DND-41 (cell line): ENCODE measurements at places on chromosomes 5 and 9.

DNA sequence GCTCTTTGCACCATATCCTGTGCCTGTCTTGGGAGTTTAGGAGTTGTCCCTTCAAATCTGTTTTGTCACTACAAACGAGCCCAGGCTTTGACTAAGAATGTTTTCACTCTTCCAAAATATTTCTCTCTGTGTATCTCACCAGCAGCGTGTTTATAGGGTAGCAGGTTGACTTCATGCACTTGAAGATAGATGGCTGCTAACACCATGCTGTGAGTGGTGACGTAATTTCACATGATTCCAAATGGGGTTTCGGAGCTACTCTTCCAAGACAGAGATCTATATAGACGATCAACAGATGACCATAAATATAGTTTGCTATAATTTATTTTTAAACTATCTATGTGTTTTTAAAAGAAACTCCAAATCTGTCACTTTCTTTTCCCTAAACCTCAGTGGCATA lies 30.6 kb downstream of the RORB start:
- no peak for DNase-seq

DNA sequence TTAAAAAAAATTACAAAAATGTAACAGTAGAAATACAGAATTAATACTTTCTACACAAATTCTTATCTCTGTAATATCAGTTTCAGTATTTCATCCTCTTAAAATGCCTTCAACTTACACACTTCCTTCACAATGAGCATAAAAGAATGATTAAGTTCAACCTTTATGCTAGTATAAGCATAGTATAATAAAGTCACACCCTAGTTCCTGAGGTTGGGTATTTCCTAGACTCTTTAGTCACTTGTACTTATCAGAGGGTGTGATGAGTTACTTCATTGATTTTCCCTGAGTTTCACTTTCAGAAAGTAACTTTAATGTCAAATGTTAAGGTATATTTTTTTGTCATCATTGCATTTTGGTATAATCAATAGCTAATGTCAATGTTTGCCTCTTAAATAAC lies 302.4 kb downstream of the PDE4D start:
- no peak for DNase-seq

DNA sequence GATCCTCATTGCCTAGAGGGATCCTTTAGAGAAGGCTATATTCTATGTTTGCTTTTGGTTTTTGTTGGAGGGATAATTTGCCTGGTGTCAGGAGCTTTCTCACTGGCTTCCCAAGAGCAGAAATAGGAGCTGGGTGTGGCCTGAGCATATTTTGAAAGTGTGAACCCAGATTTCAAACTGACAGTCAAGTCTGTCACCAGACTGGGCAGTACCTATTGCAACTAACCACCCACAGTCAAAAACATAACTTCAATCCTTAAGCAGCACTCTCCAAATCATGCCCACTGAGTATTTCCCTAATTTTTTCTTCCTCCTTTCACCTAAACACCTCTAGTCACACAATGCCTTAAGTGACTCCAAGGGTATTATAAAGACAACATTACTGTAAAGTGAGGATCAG lies 278.4 kb downstream of the EBF1 start:
- no peak for DNase-seq

DNA sequence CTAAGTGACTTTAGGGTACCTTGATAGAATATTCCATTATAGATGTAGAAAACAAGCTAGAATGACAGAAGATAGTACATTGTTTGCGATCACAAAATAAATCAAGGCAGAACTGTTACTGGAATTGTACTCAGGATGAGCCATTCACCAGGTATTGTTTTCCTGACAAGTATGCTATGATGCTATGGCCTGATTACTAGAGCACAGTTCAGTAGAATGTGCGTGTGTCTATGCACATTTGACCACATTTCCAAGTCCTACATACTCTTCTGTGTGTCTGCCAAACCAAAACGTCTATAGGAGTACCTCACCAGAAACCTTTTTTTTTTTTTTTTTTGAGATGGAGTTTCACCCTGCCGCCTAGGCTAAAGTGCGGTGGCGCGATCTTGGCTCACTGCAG lies 43.3 kb upstream of the CDC42SE2 start:
- DNase-seq = no peak

- no peak for DNase-seq
Observed at GRCh38 chr9:70553707-70554673, 139.5 kb upstream of the KLF9 start.
